Stimulated activated CD4-positive, alpha-beta T cell treated with anti-CD3 and anti-CD28 coated beads, Interleukin-15, amount 100 ng/mL, for 24 hours (primary cell): ENCODE measurements at places on chromosomes 16 and 17.

DNA sequence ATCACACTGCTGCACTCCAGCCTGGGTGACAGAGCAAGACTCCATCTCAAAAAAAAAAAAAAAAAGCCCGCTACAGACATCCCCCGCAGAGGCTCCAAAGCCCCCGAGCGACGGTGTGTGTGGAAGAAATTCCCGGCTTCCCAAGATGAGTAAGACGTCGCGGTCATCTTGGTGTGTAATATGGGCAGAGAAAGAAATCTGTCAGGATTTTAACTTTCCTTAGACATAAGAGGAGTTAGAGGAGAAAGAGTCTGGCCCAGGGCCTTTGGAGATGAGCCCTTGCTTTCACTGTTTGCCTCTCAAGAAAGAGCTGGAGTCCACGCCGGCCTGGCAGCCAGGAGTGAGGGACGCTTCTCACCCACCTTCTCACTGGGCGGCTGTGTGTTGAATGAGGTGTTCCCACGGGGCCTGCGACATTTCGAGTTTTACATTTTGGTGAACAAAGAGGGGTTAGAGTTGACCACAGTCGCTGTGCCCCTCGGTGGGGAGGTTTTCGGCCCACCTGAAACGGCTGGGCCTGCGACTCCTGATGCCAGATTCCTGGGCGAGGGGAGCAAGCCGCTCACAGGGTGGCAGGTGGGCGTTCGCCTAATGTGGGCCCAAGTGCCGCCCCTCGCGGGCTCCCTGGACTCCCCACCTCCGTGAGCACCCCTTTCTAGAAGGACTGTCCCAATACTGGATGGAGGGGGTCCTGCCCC is 17.9 kb downstream of the C1QTNF1 start:
- no peak for DNase-seq

DNA sequence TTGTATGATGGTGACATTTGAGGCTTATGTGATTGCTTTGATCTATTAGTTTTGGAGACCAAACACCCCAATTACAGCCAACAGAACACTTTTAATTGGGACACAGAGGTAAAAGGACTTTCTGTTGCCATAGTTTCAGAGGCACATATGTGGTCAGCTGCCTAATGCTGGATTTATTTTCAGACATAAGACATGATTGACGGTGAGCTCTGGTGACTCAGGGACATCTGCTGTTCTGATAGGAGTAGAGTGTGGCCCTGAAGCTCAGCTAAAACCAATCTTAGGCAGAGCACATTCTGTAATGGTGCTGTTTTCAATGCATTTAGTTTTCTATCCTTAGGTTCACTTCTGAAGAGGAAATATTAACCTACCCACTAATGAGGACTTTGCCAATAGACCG is 247.1 kb downstream of the UTP18 start:
- no peak for DNase-seq

DNA sequence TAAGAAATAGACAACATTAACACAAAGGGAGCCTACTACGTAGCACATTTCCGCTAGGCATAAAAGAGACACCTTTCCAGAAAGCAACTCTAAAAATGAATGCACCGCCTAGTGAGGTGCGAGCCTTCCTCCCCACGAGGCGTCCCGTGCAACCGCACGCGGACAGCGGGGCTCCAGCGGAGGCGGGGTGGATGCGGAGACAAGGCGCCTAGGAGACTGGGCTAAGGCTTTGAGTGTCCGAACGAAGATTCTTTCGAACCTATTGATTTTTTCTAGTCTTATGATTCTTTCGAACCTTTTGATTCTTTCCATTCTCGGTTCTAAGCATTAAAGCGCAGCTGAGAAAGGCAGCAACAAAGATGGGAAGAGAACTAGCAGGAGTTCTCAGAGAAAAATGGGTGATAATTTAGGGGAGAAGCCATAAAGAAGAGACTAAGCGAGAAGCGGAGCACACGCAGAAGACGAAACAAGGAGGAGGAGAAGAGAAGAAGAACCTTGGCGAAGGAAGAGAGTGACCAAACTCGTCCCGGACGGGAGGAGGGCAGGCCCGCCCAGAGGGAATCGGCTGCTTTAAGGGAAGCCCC is 394 bp upstream of the CPD start:
- peak; percentile 70 for DNase-seq

DNA sequence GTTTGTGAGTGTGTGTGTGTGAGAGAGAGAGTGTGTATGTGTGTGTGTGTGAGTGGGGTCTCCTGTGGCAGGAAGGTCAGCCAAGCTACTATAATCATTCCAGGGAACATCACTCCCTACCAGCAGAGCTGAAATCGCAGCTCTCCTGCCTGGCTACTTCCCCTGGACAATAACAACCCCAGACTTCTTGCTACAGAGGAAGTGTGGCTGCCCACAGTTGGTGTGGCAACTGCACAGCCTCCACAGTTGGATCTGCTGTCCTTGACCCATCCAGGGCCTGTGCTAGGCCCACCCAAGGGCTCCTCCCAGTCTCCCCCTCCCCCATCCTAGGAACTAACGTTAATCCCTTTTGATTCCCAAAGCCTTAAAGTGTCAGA is 1.5 kb downstream of the SLC13A5 start:
- no peak for DNase-seq

- DNase-seq, result no peak
Observed at GRCh38 chr17:80792373-80792781, 199.3 kb upstream of the CHMP6 start.

- DNase-seq, result no peak
Observed at GRCh38 chr17:57948555-57949420, 6.4 kb downstream of the CUEDC1 start.

- DNase-seq, result no peak
Observed at GRCh38 chr16:1924095-1924494, 5.9 kb upstream of the HS3ST6 start.

DNA sequence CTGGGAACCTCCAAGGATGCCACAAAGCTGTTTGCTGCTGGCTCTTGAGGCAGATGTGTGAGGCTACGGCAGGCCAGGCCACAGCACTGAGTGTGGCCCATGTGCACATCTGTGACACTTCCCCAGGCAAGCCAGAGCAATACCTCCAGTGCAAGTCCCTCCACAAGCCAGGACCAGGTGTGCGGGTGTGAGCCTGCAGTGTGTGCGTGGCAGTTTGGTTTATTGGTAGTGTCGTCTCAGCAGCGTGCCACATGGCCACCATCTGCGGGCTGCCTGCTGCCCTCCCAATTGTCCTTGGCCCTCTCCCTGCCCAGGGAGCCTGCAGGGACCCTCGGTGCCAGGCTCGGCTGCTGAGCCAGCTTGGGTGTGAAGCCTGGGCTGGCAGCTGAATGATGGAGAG is 9.9 kb upstream of the SREBF1 start:
- DNase-seq, result no peak

DNA sequence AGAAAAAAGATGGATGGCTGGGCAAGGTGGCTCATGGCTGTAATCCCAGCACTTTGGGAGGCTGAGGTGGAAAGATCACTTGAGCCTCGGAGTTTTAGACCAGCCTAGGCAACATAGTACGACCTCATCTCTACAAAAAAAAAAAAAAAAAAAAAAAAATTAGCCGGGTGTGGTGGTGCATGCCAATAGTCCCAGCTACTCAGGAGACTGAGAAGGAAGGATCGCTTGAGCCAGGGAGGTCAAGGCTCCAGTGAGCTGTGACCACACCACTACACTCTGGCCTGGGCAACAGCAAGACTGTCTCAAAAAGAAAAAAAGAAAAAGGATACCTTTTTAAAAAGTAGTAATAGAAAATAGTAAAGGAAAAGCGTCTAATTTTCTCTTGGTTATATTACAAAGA is 20.7 kb downstream of the ZNF652 start:
- no peak for DNase-seq

DNA sequence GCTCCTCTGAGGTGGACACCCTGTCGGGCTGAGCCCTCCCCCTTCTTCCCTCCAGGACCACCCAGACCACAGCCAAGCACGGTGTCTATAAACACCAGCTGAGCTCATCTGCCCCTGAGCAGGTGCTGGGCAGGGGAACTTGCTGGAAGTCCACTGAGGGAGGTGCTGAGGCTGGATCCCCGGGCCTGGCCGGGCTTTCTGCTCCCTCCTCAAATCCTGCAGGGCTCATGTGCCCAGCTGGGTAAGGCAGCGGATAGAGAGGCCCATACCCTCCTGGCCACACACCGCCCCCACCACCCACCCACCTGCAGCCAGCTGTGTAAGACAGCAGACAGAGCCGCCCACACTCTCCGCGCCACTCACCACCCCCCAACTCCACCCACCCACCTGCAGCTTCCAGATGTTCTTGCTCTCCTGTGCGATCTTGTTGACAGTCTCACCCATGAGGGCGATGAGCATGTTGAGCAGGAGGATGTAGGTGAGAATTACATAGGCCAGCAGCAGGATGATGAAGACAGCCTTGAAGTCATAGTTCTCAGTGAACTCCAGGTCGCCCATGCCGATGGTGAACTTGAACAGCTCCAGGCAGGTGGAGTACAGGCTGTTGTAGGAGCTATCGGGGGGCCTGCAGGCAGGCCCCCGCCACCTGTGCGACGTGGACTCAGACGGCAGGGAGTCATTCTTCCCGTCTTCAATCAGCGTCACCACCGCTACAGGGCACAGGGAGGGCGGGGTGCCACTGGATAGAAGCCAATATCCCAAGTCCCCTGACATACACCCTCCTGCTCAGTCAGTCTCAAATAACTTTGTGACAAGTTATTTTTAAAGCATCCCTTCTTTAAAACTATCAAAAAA is 15.9 kb upstream of the TRPV3 start:
- no peak for DNase-seq

DNA sequence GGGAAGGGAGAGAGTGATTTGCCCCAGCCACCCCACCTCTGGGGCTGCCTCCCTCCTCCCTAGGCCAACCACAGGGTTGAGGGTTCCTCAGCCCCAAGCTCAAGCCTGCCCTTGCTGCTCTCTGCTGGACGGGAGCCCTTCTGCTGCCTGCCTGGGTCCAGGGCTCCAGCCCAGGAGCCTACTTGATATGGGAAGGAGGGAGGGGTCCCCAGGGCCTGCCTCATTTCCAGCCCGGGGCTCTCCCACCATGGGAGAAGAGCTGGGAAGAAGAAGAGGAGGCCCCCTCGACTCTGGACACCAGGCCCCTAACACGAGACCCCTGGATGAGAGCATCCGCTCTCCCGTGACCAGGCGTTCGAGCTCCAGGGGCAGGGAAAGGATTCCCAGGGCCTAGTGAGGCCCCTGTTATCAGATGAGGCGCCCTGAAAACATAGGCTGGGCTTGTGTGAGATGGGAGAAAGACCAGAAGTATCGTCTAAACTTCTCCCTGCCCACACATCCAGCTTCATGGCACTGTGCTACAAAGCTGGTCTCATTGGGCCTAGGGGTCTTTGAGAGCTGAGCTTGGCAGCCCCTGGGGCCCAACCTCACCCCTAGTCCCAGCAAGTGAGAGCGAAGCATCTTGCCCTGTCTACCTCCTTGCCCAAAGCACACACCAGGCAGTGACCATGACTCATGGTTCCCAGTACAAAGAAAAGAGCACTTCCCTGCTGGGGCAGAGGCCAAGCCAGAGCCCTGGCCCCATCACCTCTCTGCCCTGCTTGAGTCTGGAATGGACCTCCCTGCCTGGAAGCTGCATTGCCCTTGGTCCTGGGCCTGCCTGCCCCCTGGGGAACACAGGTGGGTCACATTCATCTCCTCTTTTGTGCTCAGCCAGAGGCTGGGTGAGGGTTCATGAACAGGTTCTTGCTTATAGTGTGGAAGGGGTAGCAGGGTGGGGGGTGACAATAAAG is 987 bp downstream of the SLC16A5 start:
- DNase-seq, result peak; percentile 22

DNA sequence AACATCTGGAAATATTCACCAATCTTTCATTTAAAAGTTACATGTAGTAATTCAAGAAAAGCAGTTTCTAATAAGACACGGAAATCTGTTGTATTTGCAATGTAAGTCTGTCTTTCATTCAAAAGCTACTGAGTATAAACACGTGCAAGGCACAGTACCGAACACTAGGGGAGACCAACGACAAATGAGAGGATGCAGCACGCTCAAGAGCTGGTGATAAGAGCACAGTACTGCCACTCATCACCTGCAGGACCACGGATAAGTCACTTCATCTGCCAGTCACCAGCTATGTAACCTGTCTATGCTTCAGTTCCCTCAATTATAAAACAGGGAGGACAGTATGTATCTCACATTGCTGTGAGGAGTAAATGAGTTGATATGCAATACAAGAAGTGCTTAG is 67.1 kb downstream of the CLEC18A start:
- peak; percentile 25 for DNase-seq

- DNase-seq, result no peak
Observed at GRCh38 chr16:7509963-7510601, 177.4 kb downstream of the RBFOX1 start.

DNA sequence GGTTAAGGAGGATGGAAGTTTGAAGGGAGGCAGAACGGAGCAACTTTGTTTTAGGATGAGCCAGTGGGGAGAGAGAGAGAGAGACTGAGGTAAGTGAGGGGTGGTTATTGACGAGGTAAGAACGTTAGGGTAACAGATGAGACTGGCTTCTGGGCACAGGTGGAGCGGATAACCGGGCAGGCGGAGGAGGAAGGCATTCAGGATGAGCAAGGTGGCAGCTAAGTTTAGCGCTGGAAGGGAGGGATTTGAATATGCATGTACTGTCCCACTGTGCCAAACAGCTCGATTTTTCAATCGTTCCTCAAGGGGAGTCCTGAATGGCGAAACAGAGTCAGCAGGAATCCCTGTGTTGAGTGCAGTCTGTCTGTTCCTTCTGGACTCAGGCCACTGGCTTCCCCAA is 35.8 kb downstream of the CACNG3 start:
- DNase-seq, result no peak

DNA sequence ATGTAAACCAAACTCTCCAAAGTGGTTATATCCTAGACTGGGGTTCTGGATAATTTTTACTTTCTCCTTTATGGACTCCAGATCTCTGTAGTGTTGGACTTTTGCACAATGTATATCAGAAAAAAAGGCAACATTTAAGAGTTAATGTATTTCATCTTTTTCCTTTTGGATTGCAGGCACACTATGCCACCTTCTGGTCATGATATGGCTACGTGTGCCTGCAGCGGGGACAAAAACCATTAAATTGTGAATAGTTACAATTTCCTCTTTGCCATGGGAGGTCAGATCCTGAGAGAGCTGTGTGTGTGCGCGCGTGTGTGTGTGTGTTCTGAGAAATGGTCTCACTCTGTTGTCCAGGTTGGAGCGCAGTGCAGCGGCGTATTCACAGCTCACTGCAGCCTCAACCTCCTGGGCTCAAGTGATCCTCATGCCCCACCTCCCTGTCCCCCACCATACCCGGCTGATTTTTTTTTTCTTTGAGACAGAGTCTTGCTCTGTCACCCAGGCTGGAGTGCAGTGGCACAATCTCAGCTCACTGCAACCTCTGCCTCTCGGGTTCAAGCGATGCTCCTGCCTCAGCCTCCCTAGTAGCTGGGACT is 4.3 kb upstream of the SGF29 start:
- DNase-seq, result peak; percentile 12

GRCh38 chr16:31055613-31056012 is 18.4 kb downstream of the ZNF668 start:
- DNase-seq, result no peak
